ENCODE measurements at places on chromosomes 5 and 9.

GRCh38 chr5:62268792-62269191 lies 37.2 kb upstream of the KIF2A start:
- DNase-seq = no peak

DNA sequence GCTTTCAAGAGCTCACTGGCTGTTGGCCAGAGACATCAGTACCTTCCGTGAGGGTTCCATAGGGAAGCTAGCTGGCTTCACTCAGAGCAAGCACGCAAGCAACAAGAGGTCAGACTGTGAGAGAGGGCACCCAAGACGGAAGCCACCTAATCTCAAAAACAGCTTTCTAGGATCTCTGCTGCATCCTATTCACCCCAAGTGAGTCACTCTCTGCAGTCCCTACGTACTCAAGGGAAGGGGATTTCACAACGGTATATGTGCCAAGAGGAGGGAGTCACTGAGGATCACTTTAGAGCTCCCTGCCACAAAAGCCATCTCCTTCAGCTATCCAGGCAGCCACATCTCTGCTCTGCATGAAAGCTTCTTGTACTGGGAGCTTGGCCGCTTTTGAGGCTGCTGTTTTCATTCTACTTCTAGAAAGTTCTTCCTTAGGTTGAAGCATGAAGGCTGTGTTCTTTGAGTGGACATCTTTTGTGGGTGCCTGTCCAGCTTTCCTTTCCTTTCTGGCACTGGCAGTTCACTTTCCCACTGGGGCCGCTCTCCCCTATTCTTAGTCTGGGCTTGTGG lies 249.5 kb downstream of the MAN2A1 start:
- DNase-seq = no peak

- no peak for DNase-seq
Observed at GRCh38 chr9:85451680-85452079, 290.1 kb downstream of the AGTPBP1 start.

DNA sequence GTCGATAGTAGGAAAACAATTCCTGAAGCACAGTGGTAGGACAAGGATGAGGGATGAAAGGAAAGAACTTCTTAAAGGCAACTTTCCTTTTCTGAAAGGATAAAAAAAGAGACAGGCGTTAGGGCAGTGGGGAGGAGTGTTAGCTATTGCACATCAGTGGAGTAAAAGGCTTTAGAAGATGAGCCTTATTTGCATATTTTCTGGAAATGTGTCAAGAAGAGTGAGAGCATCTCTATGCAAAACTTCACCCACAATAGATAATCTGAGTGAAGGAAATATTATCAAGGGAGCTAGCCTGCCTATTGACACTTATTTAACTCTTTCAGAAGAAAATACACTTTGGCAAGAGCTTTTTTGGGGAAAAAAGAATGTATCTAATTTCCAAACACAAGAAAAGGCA lies 151.6 kb downstream of the MACIR start:
- DNase-seq = no peak

DNA sequence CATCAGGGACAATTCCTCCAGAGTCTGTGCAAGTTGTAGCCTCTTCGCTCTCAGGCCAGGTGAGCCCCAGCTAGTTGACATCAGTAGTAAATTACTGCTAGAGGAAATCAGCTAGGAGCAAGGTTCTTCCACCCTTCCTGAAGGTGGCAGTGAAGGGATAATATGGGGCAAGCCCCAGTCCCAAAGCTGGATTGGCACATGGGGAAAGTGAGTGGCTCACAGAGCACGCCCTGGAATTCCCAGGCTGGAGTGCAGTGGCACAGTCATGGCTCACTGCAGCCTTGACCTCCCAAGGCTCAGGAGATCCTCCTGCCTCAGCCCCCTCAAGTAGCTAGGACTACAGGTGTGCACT lies 82.1 kb downstream of the CYFIP2 start:
- DNase-seq = no peak

DNA sequence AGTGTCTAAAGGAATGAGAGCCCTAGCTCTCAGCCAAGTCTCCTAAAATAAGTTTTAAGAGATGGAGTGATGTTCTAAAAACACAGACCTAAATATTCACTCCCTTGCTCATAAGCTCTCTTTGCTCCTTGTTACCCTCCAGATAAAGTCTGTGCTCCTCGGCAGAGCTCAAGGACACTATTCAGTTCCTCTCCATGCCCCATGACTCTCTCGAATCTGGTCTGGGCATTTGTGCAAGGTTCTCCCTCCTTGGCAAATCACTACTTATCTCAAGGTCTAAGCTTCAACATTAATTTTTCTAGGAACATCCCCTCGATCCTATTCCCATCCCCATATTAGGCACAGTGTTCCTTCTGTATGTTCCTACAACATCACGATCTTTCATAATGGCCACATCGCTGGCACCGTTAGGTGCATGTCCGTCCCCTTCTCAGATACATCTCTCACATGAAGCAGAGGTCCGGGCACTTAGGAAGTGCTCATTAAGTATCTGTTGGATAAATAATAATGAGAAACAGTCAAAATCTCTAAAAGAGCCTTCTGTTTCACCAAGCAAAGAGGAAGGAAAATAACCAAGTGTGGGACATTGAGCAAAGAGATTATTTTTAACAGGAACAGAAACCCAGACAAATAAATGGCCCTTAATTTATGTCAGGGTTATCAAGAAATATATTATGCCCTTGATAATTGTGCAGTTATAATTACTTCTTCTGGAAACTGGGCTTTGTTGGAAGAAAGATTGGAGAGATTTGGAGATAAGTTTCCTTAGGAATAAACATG lies 85.9 kb upstream of the HTR4 start:
- no peak for DNase-seq

GRCh38 chr5:163915481-163915961 lies 410.1 kb downstream of the MAT2B start:
- DNase-seq = peak; percentile 67

DNA sequence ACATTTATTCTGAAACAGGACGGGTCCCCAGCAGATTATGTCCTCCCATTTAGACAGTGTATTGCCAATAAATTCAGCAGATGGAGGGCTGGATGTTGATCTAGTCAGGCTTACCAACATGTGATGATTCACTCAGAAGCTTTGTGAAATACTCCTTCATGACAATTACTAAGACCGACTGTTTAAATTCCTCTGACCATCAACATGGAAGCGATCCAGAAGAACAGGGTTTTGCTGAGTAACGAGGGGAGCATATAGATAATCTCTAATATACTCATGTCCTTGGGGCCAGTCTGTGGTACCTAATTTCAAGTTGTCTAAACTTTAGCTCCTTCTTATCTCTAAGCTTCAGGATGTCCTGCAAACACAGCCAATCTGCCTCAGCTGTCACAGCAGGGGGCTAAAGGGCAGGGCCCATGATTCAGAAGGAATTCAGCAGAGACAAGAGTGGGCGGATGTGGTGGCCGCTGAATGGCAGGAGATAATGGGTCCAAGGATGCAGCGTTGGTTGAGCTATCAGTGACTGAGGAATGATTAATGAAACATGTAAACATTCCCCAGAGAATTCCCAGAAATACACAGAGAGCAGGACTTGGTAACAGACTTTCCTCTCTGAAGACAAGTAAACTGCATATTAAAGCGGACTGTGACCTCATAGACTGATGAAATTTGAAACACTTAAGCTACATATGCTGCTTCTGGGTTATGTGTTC lies 109.4 kb downstream of the ANKRD55 start:
- DNase-seq = no peak

DNA sequence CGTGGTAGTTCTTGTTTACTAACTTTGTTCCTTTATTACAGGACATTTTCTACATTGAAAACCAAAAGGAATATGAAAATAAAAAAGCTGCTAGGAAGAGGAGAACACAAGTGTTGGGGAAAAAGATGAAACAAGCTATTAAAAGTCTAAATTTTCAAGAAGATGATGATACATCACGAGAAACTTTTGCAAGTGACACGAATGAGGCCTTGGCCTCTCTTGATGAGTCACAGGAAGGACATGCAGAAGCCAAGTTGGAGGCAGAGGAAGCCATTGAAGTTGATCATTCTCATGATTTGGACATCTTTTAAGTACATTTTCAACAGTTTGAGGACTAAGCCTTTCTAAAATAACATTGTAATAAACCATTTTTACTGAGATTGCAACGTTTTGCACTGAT lies 23.8 kb downstream of the PHAX start:
- DNase-seq = no peak

GRCh38 chr5:175422058-175422457 lies 21.9 kb downstream of the DRD1 start:
- no peak for DNase-seq

DNA sequence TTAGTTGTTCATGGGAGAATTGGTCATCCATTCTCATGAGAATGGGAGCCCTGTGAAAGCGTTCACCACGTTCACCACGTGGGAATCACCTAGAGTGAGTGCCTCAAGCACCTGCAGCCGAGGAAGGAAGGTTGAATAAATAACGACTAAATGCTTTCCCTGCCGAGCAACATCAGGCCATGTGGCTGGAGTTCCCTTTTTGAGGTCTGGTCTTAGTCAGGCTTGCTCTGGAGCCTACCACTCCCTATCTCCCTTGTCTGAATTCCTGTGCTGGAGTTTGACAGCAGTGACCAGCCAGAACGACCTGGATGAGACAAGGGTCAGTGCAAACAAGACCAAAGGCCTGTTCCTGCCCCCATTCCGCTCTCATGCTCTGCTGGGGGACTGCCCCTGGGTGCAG lies 28.5 kb downstream of the KCNMB1 start:
- DNase-seq = no peak

DNA sequence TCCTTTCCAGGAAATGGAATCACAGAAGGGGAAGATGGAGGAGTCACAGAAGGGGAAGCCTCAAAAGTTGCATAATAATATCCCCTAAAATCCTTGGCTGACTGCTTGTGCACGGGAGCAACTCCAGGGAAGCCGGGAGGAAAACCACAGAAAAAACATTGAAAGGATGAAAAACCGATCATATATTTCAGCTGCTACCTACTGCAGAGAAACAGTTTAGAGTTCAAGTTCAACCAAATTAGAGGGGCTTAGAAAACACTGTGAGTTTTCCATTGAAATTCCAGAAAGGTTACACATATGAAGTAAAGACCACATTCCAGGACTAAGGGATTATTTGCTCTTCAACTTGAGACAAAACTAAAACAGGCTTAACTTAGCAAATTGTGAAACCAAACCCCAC lies 37.6 kb upstream of the MTAP start:
- DNase-seq = no peak

DNA sequence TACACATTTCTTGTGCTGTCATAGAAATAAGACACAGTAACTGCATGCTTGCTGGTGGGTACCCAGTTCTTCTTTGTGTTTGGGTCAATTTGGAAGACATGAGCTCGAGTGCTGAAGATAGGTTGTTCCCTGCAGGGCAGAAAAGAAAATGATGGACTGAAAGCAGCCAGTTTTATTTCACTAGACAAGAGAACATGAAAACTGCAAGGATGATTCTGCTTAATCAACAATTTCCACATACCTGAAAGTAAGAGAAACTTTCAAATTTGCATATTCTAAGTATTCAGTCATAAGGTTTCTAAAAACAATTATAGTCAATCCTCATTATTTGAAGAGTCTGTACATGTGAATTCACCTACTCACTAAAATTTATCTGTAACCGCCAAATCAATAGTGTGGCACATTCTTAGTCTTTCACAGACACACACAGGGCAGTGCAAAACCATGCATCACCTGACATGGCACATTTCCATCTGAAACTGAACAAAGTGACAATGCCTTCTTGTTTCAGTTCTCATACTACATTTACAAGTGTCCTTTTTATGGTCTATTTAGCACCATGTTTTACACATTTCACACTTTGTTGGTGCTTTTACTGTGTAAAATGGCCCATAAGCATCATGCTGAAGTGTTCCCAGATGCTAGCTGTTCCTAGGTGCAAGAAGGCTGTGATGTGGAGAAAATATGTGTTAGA lies 56.9 kb downstream of the HOMER1 start:
- peak; percentile 37 for DNase-seq

GRCh38 chr5:169385636-169386035 lies 84.7 kb upstream of the SLIT3 start:
- no peak for DNase-seq

- DNase-seq = no peak
Observed at GRCh38 chr5:34690898-34691297, 34.8 kb downstream of the RAI14 start.

DNA sequence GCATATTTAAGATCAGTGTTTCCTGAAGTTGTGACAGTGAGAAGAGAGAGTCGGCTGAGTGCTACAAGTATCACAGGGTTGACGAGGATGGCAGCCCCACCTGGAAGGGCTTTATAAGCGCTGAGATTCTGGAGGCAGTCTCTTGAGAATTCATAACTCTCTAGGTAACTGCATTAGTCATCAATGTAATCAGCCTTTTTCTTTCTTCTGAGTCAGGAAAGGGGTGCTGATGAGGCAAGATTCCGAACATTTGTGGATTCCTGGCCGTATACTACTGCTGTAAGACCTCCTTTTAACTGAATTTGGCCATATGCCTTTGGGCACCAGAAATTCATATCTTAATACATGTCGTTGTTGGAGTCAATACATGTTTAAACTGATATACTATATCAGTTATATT lies 6.6 kb upstream of the RNF20 start:
- no peak for DNase-seq

DNA sequence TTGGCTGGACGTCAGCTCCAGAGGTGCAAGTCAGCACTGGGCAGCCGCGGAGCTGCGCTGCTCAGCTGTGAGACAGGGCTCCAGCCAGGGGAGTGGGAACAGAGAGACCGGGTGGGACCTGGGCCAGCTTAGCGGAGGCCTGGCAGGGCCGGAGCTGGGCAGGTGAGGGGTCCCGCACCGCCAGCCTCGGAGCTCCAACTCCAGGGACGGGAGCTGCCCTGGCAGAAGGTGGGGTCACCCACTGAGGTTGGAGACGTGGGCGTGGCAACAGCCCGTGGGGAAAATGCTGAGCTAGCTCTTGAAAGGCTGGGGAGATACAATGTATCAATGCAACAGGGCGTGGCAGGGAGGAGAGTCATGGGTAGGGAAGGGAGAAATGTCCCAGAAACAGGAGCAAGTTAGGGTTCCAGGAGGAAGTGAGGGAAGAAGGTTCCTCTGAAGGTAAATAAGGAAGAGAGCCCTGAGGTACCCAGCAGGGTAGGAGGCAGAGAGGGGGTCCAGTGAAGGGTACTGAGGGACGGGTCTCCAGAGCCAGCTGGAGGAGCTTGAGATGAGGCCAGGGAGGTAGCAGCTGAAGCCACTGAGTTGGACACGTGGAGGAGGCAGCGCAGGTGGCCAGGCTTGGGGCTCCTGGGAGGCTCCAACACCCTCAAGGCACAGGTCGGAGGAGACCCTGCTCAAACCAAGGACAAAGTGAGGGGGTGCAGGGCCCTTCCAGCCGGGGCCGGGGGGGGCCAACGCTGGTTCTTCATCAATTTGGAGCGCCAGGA lies 736 bp upstream of the NKD2 start:
- DNase-seq = no peak

- DNase-seq = no peak
Observed at GRCh38 chr9:14258156-14258555, 55.8 kb downstream of the NFIB start.

GRCh38 chr9:16361939-16362338 lies 508.5 kb downstream of the BNC2 start:
- DNase-seq = no peak

DNA sequence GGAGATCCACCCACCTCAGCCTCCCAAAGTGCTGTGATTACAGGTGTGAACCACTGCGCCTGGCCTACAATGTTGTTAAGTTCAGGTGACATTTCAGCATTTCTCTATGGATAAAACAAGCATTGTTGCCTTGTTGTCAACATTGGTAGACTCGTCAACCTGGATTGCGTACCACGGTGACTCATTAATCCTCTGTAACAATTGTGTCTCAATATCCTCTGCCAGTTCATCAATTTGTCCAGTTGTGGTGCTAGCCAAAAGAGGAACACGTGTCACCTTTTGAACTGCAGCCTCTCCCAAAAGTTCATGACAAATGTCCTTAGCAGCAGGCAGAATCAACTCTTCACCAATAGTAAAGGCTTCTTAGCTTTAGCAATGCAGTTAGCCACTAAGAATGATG lies 46.3 kb upstream of the LARP1 start:
- no peak for DNase-seq

GRCh38 chr5:24606971-24607370 lies 37.8 kb downstream of the CDH10 start:
- no peak for DNase-seq
